Amniotic stem cell (primary cell): ENCODE measurements at places on chromosomes 4 and X.

- no peak for DNase-seq
These were observed at the start of gene IL1RAPL2 for GRCh38 chrX:104565791-104566680. Gene IL1RAPL2, plus strand, starts transcription at chrX:104566199.

DNA sequence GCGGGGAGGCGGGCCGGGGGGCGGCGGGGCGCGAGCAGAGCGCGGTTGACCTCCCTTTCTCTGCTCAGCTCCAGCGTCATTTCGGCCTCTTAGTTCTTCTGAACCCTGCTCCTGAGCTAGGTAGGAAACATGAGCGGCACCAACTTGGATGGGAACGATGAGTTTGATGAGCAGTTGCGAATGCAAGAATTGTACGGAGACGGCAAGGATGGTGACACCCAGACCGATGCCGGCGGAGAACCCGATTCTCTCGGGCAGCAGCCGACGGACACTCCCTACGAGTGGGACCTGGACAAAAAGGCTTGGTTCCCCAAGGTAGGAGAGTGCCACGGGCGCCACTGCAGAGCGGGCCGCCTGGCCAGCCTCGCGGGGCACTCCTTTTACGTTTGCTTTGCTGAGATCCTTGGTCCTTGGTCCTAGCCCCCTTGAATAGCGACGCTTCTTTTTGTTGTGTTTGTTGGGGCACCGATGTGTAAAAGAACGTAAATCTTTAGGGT is at the start of gene HTATSF1:
TSS of gene HTATSF1 (plus strand) at position 37 of the 497 bp plus-strand sequence. CDS start at position 130, 93 bp downstream.
- no peak for DNase-seq

DNA sequence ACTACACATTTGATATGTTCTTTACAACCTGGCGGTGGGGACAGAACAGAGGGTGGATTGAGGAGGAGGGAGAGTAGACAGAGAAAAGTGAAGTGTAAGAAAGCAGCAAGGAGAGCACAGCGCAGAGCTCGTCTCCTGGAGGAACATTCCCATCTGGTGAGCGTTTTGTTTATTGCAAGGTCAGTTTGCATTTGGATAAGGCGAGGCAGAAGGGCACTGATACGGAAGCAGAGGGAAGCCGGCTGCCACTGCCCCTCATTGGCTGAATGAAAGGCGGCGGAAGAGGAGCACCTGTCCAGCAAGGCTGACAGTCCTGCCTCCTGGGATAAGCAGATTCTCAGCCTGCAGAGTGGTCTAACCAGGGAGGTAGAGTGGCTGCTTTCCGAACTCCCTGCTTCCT is 83.2 kb downstream of the GPR143 start:
- no peak for DNase-seq

DNA sequence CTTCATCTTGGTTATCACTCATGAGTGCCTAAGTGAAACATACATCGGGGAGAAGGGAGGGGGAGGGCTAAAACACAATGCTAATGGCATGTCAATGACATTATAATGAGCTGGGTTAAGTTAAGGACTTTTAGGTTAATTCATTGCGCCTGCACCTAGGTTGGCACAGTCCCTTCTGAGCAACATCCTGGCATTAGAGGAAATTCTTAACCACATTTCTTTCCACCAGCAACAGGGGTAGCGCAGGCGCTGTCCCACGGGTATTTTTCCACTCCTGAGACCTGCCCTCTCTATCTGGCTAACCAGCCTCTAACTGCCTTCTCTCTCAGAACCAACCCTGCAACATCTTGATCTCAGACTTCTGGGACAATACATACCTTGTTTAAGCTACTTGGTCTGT is 39.0 kb upstream of the PROM1 start:
- no peak for DNase-seq

DNA sequence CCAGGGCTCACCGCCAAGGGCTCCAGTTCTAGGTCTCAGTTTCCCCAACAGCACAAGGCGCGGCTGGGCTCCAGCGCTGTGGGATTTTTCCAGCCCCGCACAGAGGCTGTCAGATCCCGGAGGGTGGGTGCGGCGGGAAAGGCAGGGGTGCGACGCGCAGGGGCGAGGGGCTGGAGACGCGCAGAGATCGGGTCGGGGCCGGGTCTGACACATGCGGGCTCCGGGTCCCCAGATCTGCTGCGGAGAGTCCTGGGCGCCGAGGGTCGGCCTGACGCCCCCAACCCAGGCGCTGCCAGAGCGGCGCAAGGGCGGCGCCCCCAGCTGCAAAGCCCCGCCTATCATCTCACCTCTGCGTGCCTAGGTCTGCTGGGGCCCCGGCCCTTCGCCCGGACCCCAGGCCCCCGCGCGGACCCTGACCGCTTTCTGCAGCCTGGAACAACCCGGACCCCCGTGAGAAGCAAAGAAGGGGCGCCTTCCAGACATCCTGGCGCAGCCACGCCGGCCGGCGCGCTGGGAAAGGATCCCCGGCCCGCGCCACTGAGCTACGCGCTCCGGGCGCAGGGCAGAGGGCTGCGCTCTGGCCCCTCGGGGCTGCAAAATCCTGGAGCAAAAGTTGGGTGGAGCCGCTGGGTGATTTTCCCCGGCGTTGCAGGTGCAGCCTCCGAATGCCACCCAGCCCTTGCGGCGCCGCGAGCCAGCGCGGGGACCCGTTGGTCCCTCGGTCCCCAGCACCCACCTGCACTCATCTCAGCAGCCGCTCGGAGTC is 486 bp downstream of the ABLIM2 start:
- no peak for DNase-seq

- no peak for DNase-seq
These were observed 190.4 kb downstream of the AR start for GRCh38 chrX:67734111-67734753.

GRCh38 chr4:146472404-146472803 is 49.3 kb downstream of the SLC10A7 start:
- DNase-seq = no peak

DNA sequence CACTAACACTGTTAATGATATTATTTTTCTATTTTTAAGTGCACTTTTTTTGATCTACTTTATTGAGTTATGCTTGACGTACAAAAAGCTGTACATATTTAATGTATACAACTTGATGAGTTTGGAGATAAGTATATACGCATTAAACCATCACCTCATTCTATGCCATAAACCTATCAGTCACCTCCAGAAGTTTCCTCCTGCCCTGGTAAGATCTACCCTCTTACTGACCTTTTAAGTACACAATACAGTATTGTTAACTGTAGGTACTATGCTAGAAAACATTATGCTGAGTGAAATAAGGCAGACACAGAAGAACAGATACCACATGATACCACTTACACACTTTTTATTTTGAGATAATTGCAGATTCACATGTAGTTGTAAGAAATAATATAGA is 36.9 kb downstream of the INTS6L start:
- no peak for DNase-seq

DNA sequence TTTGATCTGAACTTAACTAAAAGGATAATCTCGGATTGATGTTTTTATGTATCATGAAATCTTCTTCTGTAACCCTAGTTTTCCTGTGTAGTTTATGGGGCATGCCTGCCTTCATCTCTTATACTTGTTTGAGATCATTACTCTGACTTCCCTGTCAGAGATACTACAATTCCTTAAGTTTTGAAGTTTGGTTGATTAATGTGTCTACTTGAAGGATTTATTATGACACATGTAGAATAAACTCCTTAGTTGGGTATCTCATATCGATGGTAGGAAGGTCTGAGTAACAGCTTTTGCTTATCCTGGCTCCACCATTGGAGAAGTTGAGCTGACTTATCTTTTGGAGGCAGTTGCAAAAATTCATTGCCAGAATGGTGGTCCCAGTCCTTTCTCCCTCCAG is 46.7 kb downstream of the WWC2 start:
- DNase-seq = no peak

DNA sequence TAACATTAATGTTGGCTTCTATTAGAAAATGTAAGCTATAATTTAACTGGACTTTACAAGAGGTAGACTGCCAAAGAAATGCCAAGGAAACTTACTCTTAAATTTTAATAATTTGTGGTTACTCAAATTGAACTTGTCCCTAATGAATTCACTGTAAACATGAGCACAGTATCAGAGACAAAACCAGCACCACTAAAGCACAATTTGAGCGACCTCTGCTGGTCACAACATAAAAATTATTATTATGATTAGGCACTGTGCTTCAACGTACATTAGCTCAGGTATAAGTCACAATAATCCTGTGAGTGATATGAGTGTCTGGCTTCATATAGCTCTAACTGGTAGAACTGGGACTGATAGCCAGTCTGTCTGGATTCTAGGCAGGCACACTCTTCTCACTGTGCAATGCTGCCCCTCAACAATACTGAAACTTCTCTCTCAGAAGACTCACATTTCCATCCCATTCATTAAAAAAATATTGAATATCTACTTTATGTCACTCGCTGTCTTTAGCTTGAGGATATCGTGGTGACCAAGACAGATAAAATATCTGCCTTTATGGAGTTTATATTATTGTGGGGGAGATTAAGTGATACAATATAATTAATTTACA is 8.0 kb downstream of the NUDT6 start:
- no peak for DNase-seq

- DNase-seq = no peak
These were observed 37.4 kb downstream of the PAK3 start for GRCh38 chrX:111133389-111133788.

DNA sequence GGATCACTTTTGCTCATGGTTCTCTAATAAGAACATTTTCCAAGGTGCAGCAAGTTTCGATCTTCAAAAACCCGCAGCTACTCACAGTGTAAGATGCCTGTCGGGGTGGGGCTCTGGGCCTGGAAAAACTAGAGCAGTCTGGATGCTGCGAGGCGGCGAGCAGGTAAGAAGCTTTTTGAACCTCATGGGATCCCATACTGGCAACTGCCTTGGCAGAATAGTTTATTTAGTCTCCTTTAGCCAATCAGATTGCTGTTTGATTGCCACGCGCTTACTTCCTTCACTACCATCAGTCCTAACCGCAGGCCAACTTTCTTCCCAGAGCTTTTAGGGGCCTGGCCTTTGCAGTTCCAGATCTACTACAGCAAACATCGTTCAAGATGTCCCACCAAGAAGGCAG is 61.3 kb upstream of the MAGEB10 start:
- DNase-seq = no peak

DNA sequence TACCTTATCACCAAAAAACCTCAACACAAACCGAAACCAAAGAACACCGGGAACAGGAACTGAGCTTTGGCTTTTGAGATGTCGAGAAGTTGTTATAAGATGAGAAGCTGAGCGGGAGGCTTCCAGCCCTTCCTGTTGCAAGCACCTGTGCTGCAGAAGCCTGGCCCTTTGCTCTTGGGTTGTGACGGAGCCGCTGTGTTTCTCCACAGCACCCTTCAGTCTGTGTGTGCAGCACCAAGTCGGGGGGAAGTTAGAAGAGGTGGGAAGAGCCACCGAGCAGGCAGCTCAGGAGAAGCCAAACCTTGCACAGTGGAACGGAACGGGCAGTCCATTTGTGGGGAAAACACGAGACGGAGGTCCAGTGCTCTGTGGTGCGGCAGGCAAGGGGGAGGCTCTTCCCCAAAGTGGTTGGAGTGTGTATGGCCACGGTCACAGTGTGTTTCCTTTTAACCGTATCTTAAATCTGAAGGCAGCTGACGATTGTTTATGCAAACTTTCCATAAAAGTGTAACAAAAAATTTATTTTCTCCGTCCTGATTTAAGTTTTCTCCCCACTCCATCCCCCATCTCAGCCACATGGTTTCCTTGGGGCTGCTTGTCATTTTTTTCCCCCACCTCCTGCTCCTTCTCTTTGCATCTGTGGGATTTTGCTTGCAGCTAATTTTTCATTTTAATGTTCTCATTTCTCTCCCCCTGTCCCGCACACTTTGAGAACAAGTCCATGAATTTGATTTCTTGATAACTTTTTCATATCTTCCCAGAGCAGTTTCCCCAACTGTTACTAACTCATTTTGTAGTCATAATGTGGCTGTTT is 123.7 kb downstream of the STOX2 start:
- no peak for DNase-seq

DNA sequence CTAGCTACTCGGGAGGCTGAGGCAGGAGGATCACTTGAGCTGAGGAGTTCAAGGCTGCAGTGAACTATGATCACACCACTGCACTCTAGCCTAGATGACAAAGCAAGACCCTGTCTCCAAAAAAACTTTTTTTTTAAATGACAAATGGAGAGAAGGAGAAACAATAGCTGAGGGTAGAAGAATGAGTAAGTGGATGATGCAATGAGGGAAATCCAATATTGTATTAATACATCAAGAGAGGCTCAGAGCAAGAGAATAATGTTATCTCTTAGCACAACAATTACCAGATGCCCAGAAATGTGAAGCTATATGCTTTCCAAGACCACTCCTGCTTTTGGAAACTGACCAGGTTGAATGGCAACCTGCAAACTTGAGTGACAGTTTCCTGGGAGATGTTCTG is 19.9 kb upstream of the GPR173 start:
- no peak for DNase-seq

DNA sequence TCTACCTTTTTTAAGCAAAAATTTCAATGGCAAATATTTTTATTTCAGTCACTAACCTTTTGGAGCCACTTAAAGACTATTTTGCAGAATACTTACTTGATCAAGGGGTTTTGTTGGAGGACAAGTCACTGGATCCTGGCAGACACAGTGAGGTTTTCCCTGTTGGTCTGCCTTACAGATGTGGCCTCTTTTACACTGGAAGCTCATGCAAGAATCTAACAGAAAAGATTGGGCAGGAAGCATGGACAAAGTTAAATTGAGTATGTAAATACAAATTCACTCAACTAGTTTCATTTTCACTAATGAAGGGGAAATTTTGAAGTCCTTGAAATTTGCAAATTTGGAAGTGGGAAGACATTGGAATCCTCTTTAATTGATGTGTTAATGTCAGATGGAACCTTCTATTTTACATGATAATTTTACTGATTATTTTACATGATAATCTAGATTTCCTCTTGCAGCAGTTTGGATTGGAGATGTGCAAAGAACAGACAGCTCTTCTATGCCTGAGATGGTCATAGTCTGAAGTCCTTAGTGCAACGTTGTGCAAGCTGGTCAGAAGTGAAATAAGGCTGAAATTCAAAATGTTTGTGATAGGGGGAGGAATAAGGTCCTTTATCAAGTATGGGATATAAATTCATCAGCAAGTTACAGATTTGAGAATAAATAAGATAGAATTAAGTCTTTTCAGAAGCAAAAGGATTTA is 38.4 kb downstream of the SPARCL1 start:
- no peak for DNase-seq

GRCh38 chr4:184693056-184693455 is 40.8 kb downstream of the CENPU start:
- DNase-seq = no peak

DNA sequence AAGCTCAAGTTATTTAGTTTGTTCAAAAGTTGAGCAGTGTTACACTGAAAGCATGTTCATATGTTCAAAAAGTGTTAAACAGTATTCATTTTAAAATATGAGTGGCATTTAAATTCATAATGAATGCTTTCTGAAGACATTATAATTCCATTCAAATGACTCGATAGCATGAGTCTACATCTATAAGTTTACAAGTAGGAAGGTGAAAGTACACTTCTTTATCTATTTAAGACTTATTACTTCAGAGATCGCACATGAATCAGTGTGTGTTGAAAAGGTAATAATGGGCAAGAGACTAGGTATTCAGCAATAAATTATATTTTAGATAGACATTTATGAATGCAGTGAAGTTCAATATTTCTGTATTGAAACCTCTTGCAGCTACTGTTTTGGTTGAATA is 456.1 kb downstream of the GRXCR1 start:
- DNase-seq = no peak

GRCh38 chr4:36215627-36216026 is 28.7 kb downstream of the ARAP2 start:
- DNase-seq = no peak
